NCI-H1417 treated with DMSO at 0.1 percent for 48 hours (cell line): ENCODE measurements at places on chromosomes 16 and 17.

- no peak for DNase-seq
Observed at GRCh38 chr16:23516366-23517137, 6.3 kb upstream of the GGA2 start.

- DNase-seq, result no peak
Observed at GRCh38 chr17:62823111-62823893, 15.2 kb upstream of the MARCHF10 start.

DNA sequence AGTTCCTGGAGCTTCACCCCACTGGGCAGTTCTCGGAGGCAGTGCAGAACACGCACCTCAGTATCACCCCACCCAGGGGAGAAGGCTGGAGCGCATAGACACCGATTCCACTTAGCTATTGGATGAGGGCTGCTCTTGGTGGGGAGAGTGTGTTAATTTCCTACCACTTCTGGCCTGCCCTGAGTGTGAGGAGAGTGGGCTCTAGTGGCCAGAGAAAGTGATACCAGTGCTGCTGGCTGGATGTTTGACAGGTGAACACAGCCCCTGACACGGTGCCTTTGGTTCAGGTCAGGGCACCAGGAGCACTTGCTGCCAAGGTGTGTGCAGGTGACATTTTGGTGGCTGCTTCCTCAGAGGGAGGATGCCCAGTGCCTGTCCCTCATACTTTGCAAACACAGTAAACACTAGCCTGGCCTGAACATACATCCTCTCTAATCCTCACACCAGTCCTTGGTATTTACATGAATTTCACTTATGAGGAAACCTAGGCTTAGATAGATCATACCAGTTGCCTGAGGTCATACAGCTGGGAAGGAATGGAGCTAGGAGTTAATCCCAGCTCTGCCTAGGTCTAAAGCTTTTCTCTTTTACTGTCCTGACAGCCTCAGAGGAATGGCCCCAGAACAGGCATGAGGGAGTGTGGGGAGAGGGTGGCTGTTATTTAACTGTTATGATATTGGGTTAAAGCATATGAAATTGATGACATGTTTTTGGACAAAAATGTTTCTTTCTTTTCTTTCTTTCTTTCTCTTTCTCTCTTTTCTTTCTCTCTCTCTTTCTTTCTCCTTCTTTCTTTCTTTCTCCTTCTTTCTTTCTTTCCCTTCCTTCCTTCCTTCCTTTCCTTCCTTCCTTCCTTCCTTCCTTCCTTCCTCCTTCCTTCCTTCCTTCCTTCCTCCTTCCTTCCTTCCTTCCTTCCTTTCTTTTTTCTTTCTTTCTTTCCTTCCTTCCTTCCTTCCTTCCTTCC, 21.0 kb upstream of the ITGAX start:
- no peak for DNase-seq

GRCh38 chr16:56630134-56630533, 2.3 kb upstream of the MT1M start:
- DNase-seq, result no peak

DNA sequence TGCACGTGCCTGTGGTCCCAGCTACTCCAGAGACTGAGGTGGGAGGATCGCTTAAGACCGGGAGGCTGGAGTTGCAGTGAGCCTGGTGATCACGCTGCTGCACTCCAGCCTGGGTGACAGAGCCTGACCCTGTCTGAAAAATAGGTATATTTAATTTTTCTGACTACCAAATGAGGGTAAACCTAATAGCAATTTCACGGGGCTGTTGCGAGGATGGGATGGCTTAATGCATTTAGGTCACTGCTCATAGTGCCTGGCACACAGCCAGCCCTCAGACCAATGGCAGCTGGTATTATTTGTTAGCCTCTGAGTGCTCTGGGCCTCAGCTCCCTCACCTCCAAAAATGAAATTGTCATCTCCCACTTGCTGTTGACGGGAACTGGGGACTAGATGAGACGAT, 5.9 kb upstream of the CDIP1 start:
- DNase-seq, result no peak

GRCh38 chr16:81543571-81543970, 99.0 kb downstream of the CMIP start:
- no peak for DNase-seq

DNA sequence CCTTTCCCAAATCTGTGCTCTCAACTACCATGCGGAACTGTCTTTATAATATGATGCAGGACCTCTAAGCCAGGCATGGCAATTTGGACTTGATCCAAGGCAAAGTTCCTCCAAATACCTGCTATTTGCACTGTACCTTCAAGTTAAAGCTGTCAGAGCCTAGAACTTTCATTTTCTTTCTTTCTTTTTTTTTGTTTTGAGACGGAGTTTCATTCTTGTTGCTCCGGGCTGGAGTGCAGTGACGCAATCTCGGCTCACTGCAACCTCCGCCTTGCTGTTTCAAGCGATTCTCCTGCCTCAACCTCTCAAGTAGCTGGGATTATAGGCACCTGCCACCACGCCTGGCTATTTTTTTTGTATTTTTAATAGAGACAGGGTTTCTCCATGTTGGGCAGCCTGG, 51.7 kb downstream of the ARHGAP27 start:
- no peak for DNase-seq

DNA sequence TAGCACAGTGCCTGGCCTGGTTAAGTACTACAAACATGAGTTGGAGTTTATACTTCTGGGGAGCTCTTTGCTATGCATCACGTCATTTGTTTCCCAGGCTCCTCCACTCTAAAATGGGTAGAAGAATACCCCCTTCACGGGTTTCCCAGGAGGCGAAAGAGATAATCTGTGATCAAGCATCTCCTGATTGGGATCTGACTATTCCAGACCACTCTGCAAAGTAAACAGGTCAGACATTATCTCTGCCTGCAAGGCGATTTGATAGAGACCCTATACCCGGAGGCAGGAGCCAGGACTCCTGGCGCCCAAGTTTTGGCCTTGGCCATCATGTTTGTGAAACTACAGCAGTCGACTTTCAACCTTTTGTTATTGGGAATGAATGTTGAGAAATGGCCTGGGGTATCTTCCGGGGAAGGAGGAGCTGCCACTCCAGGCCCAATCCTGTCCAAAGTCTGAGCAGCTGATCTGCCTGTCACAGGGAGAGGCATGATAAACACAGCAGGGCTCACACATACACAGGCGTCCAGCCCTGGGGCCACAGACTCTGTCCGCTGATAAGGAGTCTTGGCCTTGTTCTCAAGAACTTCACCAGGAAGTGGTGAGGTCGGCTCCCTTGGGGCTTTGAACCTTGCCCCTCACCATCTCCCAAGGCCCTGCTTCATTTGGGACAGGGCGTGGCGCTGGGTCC, 199.9 kb downstream of the MAF start:
- no peak for DNase-seq

- no peak for DNase-seq
Observed at GRCh38 chr17:61251939-61252865, 147.4 kb upstream of the TBX2 start.

DNA sequence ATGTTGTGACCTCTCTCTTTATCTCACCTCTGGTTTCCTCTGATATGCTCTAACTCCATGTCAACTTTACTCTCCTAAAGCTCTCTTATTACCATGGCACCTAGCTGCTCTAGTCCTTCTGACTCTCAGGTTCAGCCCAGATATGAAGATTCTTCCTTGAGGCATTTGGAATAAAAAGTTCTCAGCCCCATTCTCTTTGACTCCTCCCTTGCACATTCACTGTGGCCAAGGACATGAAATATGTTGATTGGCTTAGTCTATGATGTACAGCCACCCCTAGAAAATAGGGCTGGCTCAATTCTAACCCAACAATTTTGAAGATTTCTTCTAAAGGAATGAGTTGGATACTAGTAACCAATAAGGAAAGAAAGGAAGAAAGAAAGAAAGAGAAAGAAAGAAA, 20.8 kb upstream of the GAS7 start:
- DNase-seq, result no peak

GRCh38 chr16:14028202-14028601, 42.9 kb upstream of the MRTFB start:
- DNase-seq, result no peak

DNA sequence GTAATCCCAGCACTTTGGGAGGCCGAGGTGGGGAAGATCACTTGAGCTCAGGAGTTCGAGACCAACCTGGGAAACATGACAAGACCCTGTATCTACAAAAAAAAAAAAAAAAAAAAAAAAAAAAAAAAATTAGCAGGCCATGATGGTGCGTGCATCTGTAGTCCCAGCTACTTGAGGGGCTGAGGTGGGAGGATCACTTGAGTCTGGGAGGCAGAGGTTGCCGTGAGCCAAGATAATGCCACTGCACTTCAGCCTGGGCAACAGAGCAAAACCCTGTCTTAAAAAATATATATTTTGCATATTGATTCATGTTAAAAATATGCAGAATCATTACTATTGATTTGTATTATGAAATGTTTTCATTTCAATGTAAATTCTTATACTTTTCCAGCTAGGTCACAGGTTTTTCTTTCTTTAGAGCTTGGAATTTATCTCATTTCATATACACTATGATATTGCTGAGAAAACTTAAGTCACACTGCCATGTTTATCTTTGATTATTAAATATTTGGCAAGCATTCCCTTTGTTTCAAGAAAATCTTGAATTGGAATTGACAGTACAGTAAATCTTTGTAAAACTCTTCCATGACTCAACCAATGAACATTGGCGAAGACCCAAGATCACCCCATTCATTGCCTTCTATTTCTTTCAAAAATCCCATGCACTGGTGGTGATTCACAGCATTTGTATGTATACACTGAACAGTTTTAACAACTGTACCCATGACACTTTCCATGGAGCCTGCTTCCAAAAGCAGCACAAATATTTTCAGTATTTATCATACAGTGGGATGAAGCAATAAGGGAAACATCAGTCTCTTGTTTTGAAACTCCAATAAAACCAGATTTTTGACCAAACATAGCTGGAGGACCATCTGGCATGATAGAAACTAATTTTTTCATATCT, 83.5 kb upstream of the TNRC6A start:
- no peak for DNase-seq

- DNase-seq, result no peak
Observed at GRCh38 chr17:27348196-27348595, 54.3 kb downstream of the WSB1 start.

DNA sequence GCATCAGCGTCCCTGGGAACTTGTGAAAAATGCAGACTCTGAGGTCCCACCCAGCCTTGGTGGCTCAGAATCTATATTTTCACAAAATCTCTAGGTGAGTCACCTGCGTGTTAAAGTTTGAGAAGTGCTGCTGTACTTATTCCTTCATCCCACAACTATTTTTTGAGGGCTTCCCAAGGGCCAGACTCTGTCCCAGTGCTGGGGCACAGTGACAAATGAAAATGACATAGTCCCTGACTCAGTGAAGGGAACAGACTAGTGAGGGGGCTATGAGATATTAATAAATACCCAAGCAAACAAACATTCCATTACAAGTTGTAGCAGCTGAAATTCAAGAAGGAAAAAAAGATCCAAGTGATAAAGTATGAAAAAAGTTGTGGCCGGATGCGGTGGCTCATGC, 9.9 kb upstream of the EMP2 start:
- no peak for DNase-seq

- DNase-seq, result no peak
Observed at GRCh38 chr17:66483906-66484305, 181.5 kb downstream of the PRKCA start.

DNA sequence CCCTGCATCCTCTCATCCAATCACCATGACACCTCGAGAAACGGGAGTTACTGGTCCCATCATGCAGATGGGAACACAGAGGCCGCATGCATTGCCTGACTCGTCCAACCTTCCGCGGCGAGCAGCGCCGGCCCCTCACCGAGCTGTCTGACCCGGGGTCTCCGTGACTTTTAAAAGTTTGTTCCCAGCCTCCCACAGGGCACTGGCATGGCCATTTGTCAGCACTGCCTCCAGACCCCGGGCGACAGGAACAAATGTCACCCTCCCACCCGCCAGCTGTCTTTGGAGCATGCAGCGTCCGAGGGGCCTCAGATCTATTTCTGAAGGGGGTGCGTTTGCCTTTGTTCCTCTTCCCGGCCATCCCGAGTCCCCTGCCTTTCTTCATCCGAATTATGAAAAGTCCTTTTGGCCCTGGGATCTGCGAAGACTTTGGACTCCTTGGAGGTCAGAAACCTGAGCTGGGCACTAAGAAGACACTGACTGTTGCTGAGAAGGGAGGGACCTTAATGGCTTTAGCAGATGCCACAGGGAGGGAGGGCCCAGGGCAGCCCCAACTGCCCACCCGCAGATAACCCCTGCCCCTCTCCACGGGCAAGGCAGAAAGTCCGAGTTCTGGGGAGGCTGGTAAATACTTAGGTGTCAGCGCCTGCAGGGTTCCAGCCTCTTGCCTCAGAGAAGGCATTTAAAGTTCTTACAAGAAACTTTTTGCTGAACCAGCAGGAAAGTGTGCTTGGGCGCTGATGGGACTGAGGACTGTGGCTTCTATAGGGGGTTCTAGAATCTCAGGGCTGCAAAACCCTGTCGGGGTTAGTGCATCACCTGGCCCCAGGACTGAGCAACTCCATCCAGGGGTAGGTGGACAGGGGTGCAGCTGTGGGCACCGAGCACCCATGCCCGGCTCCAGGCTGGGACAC, 348.1 kb downstream of the FOXL1 start:
- no peak for DNase-seq

GRCh38 chr17:48596735-48597527, 3.4 kb upstream of the HOXB5 start:
- no peak for DNase-seq

- no peak for DNase-seq
Observed at GRCh38 chr16:27066668-27067537, at the start of gene C16orf82. C16orf82 (plus strand) TSS chr16:27066927.

DNA sequence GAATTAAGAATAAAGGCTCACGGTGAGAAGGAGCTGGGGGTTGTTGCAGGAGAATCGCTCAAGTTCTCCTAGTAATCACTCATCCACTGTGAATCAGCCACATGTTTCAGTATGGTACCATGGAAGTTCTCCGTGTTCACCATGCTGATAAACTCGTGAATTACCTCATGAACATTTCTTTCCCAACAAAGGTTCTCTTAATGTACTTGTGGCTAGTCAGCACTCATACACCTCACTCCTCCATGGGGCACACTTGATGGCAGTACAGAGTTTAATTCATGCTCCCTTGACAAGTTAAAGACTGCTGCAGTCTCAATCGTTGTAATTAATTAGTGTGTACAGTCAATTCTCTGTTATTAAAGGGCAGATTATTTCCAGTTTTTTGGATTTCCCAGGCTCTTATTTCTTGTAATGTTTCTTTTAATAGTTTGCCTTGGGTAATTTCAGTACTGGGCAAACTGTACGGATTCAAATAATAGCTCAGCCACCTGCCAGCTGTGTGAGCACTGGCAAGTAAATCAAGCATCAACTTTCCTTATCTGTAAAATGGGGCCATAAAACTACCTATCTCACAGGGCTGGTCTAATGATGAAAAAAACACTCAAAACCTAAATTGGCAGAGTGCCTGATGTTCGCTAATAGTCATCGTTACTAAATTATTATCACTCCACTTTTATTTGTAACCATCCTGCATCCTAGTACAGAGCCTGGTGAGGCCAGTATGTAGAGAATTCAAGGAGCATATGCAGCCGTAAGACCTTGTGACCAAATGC, 6.1 kb downstream of the GOT2 start:
- DNase-seq, result no peak
